ENCODE measurements at places on chromosomes 1 and 21. TPM values are rescaled to one million over a fixed set of nuclear protein-coding genes. Genes with fewer than 3 reads are reported as not detected.
A peak's percentile ranks its signal among the peaks of the same experiment; 100 is the strongest.

GRCh38 chr1:158039380-158039779 lies 45.9 kb downstream of the KIRREL1 start:
- no peak for DNase-seq

- peak; percentile 68 for DNase-seq
Observed at GRCh38 chr1:2128189-2128901, 66.2 kb downstream of the FAAP20 start.

RNU1-4 gene
- 1,438 TPM for total RNA-seq

DNA sequence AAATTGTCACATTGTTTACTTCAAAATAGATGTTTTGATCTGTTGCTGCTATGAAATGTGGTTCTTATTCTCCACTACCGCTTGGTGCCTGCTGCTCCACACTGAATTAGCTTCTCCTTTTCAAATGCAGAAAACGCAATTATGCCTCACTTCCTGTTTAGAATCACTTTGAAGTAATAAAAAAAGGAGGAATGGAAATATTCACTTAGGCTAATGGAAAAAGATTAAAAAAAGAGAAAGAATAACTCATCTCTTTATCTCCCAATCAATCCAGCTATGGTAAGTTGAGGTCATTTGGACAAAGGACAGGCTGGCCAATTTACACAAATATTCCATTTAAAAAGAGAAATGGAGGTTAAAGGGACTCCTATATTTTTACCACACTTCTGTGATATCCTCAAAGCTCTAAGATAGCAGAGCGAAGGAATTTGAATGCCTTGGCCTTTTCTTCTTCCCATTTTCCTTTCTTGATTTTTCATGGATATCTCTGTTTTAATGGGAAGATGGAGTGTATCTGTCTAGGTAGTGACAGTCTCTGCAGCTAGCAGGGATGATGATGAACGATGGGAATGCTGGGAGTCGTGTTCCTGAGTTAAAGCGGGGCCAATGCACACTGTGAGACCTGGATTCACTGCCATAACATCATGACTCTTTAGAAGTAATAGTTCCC lies 35.7 kb downstream of the RGS5 start:
- no peak for DNase-seq

NAV1 gene
- total RNA-seq = 211 TPM

GRCh38 chr1:198549866-198550265 lies 9.4 kb upstream of the ATP6V1G3 start:
- no peak for DNase-seq
